Stimulated activated CD8-positive, alpha-beta memory T cell treated with anti-CD3 and anti-CD28 coated beads, Interleukin-4, amount 100 ng/mL, for 24 hours (primary cell): ENCODE measurements at places on chromosomes 11 and 22.

DNA sequence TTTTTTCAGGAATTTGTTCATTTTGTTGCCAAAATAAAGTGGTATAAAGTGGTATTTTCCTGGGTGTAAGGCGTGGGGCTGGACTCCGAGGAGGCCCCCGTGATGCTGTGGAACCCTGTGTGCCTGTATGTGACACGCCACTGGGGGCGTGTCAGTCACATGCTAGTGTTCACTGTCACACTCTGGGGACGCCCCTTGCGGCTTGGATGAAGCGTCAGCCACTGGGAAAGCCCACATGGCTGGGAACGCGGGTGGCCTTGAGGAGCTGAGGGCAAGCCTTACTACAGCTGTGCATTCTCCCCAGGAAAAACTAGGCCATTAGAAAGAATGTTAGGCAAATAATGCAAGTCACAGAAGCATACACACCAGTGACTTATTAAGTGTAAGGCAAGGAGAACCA is 77.0 kb upstream of the SLC25A18 start:
- no peak for DNase-seq

DNA sequence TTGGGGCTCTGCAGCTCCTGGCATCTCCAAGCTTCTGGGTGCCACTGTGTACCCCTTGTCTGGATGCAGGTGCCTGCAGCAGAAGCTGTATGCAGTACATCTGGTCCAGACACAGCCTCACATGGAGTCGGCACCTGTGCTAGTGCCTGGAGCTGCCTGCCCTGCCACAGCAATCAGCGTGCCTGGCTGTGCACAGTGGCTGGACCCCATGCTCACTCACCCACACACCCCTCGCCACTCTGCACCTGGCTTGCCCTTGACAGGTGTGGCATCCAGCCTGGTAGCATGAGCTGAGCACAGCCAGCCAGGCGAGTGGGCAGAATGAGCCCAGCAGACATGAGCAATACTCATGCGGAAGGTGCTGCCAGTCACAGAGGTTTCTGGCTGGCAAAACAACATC is 19.5 kb upstream of the OR6A2 start:
- no peak for DNase-seq

DNA sequence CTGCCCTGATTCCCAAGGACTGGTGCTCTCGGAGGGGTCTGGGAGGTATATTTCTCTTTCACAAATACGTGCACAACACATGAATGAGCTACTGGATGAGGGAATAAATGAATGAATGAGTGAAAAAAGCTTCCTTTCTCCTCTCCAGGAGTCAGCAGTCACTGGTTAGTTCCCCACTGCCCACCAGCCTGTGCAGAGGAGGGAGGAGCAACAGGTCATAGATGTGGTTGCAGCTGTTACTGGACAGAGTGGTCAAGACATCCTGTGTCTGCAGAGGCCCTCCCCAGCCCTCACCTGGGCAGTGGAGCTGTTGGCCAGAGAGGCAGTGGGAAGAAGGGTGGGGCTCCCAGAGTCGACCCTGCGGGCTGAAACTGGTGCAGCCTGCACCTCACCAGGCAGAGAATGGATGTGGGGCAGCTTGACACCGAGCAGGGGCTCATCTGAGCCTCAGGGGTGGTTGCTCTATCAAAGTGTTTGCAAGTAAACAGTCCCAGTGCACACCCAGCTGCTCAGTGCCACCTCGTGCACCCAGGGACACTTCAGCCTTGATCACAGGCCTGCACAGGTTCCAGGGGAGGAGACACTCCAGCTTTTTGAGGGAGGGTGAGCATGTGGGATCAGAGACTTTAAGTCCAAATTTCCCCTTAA is 1.4 kb upstream of the VPREB1 start:
- no peak for DNase-seq

DNA sequence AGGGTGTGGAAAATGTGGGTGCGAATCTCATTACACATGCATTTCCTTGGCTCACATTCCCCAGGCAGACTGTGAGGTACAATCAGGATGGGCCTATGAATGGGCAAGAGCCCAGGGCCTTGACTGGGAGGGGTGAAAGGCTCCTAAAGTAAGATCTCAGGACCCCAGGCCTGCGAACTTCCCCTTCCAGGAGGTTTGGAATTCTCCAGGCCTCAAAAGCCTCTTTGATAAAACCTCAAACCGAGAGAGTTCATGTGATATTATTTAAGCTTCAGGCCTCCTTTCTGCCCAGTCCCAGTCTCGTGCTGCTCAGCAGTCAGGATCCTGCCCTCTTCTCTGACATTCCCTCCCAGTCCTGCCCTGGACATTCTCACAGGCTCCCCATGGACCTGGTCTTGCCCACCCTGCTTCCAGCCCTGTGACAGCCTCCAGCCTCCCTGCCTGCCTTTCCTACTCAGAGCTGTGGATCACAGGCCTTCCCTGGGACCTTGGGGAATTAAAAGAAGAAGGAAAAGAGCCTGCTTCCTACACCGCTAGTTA is 37.3 kb upstream of the TEAD1 start:
- no peak for DNase-seq

DNA sequence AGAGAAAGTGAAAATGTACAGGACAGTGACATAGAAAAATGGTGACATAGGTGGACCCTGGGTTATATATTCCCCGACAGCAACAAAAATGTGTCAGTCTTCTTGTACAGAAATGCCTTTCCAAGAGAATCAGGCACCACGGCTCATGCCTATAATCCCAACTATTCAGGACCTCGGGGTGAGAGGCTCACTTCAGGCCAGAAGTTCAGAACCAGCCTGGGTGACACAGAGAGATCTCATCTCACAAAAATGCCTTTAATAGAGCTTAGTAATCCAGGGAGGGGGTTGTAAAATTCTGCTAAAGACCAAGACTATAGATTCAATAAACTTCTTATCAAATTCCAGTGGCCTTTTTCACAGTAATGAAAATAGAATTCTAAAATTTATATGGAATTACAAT is 10.7 kb downstream of the ZNF195 start:
- no peak for DNase-seq

DNA sequence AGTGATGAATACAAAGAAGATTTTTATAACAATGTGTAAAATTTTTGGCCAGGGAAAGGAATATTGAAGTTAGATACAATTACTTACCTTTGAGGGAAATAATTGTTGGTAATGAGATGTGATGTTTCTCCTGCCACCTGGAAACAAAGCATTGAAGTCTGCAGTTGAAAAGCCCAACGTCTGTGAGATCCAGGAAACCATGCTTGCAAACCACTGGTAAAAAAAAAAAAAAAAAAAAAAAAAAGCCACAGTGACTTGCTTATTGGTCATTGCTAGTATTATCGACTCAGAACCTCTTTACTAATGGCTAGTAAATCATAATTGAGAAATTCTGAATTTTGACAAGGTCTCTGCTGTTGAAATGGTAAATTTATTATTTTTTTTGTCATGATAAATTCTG is 5.3 kb downstream of the BIRC3 start:
- DNase-seq = no peak

- DNase-seq = no peak
These were observed 44.4 kb upstream of the SLC22A12 start for GRCh38 chr11:64546600-64546999.

DNA sequence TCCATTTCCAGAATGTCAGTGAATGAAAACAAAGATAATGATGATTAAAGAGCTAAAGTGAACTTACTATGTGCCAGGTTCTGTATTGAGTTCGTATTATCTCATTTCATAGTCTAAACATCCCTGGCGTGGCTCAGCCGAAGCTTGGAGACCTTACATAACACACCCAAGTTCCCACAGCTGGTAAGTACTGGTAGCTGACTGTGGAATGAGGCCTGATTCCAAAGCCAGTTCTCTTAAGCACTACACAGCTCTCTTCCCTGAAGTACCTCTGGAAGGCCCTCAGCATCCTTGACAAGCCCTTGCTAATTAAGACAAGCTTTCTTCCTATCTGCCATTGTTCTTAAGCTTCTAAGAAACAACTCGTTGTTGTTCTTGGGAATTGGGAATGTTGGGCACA is 28.6 kb upstream of the NCAM1 start:
- DNase-seq = no peak

- DNase-seq = no peak
These were observed 6.8 kb downstream of the ALDH3B2 start for GRCh38 chr11:67667490-67668191.

- DNase-seq = no peak
These were observed 261.4 kb downstream of the DDX10 start for GRCh38 chr11:108926171-108926840.
